Pulmonary artery endothelial cell (primary cell): ENCODE measurements at places on chromosomes 16 and 17. TPM values are rescaled to one million over a fixed set of nuclear protein-coding genes. Genes with fewer than 3 reads are reported as not detected.
A peak's percentile ranks its signal among the peaks of the same experiment; 100 is the strongest.

DNA sequence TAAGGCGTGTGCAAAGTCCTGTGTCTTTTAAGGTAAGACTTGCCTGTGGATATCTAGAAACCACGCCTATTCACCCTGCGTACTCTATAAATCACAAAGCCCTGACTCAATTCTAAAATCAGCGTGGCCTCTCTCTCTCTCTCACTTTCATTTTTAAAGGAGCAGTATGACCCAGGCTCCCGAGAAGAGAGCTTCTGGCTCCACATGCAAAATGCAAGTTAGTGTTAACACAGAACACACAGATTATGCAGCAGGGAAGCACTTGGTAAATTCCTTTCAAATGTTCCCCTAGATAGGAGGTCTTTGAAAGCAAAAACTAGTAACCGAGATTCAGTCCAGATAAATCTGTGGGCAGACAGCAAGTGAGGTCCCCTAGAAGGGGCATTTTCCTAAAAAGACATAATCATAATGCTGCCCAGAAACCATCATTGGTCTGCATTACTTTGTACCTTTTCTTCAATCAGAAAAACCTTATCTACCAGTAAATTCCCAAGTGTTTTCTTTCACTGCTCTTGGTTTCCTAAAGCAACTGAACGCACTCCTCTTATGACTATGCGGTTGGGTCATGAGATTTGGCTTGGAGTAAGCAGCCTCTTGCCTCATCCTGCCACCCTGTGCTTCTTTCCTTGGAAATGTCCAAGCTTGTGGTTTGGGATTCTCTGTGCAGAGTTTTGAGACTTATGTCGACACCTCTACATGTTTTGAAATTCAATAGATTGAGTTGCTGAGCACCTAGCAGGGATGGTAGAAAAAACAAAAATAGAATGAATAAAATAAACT lies 31.7 kb upstream of the KCNJ2 start:
- DNase-seq, result peak; percentile 37

KRTAP1-1 gene
- not detected in 2 replicates for total RNA-seq

DNA sequence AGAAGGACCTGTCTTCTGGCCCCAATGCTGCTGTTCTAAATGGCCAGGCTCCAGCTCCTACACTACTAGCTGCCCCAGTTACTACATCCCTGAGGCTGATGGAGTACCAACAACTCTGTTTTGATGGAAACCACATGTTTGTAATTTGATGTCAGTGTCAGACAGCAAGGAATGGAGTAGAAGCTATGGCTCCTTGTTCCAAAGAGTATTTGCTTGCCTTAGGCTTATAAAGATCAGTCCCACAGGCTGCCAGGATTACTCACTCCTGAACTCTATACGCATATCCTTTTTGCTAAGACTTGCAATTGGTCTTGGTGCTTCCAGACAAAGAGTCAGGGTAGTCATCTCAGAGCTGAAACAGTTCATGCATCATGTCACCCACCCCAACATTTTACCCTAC lies 139.6 kb downstream of the HS3ST3A1 start:
- DNase-seq, result no peak

ST6GALNAC2 gene
- 0.66 and 1.7 TPM in 2 replicates for total RNA-seq

GP2 gene
- total RNA-seq, result not detected in 2 replicates

DNA sequence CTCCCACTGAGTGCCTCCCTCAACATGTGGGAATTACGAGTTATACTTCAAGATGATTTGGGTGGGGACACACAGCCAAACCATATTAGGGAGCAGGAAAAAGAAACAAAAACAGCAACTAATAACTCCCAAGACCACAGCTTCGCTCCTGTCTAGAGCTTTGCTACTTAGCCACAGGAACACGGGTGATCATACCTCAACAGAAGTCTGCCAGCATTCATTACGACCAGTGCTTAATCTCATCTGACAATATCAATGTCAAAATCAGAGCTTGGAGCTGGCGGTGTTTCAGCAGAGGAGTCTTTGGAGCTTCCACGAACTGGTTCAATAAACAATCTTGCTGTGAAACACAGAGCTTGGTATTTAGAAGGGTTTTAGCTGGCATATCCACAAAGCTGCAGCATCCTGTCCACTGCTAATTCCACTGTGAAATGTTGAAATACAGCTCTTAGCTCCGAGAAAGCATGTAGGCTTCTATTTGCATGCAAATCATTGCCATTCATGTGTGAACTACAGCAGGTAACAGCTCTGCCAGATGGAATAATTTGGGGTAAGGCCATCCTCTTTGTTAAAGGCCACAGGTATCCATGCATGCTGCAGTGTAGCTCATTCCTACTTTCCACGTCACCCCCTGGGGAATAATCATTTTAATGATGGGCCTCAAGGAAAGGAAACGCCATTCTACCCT lies 128.4 kb upstream of the GOT2 start:
- DNase-seq, result no peak

GRCh38 chr16:10169904-10170410 lies 12.3 kb downstream of the GRIN2A start:
- DNase-seq, result no peak

UTS2R gene
- total RNA-seq, result not detected in 2 replicates

DNA sequence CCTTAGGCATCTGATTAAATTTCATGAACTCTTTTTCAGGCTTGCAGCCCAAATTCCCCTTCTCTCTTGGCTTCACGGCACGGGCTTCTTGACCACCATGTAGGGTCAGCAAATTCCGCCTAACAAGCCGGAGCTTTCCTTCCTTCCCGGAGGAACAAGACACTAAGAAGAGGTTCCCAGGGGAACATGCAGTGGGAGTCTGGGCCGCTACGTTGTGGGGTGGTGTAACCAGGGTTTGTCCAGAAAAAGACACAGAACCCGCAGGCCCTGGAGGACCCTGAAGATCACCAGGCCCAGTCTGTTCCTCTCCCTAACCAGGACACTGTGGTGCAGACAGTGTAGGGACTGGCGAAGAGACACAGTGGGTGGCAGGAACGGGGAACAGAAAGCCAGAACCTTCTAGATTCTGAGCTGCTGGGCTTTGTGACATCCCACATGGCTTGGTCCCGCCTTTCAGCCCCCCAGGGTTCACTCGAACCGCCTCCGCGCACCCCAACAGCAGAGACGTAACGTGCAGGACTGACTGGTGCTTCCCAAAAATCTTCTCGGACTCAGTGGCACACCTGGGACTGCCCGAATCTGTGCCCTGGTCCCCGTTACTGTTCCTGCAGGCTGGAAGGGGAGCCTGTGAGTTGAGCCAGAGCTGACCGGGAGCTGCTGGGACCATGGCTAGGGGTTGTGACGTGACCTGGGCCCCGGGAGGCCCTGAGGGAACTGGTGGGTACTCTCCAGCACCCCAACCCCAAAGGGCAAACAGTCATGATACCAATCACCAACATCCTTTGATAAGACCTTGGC lies 55.2 kb downstream of the TBC1D16 start:
- no peak for DNase-seq

GRCh38 chr17:64951877-64952276 lies 32.6 kb upstream of the LRRC37A3 start:
- no peak for DNase-seq

GRCh38 chr17:33335491-33336173 lies 42.5 kb upstream of the ASIC2 start:
- no peak for DNase-seq

DNA sequence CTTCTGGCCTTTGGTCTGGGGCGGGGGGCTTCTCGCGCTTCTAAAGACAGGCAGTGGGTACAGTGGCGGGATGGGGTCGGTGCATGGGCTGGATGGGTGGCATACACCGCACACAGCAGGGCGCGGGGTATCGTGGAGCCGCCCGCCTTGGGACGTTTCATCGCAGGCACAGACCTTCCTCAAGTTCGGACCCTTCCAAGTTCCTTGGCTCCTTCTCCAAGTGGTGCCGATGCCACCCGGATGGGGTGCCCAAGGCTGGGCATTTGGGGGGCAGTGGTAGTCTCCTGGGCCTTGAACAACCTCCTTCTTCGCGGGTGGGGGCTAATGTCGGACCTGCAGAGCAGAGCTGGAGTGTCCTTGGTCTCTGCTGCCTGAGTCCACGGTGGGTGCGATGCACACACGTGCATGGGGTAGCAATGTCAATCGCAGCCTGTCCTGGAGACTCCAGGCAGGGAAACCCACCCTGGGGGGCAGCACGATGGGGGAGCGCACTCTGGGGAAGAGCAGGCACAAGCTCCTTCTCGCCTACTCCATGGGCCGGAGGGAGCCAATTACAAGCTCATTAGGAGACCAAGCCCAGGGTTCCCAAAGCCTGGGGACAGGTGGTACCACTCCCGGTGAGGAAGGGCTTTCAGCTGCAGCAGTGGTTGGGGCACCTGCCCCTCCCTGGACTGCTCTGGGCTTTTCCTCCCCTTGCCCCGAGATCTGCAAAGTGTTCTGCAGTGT lies 686 bp upstream of the MTSS2 start:
- DNase-seq, result no peak

FOXJ1 gene
- not detected in 2 replicates for total RNA-seq

DNA sequence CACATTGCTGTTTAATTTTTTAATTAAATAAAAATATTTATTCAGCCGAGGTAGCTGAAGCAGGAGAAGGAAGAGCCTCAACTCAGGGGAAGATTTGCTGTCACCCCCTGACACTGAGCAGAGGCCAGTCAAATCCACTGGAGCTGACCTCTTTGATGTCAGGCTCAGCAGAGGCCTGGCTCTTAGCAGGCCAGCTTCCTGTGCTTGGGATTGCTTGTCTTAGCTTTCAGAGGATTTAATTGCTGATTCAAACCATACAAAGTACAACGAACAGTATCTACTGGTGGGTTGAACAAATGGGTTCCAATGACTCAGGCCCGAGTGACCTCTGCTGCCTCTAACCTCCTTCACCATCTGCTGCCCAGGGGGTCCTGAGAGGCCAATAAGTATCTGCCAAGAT lies 417.0 kb upstream of the HSBP1 start:
- no peak for DNase-seq

- no peak for DNase-seq
These were observed 343.2 kb upstream of the MAF start for GRCh38 chr16:79943736-79944135.

- DNase-seq, result no peak
These were observed 1.8 kb upstream of the TMEM88 start for GRCh38 chr17:7852919-7853690.

GPR139 gene
- total RNA-seq, result not detected in 2 replicates

- DNase-seq, result no peak
These were observed at the start of gene GJC1 for GRCh38 chr17:44829523-44830358. Gene GJC1 (minus strand): TSS chr17:44830287. CDS start chr17:44805817, 24,470 bp downstream.

- no peak for DNase-seq
These were observed 49.3 kb upstream of the TNRC6C start for GRCh38 chr17:77909236-77909635.

DNA sequence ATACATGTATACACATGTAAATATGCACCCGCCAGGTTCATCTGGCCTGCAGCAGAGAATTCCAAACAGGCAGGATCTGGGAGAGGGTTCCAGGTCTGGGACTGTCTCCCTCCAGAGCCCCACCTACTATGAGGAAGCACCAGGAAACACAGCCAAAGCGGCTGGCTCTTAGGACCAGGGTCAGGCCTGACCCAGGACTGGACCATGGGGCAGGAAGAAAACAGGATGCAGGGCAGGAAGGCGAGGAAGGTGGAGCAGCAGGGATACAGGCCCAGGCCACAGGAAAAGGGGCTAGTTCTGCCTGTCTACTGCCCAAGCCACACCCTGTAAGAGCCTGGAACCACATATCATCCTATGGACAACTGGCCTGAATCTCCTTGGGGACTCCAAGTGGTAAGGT lies 2.2 kb downstream of the HID1 start:
- no peak for DNase-seq
